ENCODE measurements at places on chromosomes 3 and 15.

DNA sequence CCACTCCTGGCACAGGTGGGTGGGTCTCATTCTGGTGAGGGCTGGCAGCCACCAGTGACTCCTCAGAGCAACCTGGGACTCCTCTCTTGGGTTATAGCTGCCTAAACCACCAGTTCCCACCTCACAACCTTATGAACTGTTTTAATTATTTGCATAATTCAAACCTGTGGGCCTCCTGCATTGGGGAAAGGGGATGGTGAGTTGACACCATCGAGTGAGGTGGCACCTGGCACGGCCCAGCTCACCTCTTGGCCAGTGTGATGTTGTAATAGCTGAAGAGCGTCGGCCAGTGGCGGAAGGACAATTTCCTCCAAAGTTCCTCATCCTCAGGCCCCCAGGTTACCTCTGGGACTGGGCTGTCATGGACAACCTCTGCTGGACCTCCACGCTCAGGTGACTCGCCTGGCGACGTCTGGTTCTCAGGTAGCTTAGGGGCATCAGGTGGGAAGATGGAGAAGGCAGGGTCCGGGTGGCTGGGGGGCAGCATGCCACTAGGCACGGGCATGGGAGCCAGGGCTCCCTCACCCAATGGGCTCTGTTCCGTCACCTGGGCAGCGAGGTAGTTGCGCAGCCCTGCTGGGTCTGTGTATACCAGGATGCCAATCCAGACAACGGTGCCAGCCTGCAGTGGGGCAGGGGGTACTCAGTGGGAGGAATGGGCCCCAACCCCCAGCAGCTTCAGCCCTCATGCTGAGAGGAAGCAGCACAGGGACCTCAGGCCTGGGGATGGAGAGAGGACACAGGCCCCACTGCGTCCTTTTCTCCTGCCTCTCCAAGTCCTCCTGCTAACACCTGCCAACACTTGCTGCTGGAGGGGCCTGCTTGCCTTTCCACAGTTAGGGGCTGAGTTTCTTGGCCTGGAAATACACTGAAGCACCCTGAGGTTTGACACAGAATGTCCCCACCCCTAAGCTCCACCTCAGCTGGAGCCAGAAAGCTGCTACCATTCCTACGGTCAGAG, 38.5 kb downstream of the PTPN23 start:
- DNase-seq = no peak

DNA sequence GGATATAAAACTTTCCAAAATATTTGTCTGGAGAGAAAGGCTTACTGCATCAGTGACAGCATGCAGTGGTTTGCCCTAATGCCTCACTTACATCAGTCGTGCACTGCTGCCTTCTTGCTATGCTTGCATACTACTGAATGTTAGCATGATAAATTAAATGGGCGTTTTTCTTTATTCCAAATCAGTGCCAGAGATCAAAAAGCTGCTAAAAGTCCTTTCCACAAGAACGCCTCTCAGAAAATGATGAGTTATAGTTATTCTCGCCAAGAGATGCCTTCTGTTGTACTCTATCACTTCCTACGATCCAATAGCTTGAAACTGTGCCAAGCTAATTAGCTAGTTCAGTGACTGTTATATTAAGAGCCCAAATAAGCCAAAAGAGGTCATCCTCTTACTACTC, 345.8 kb upstream of the ROBO2 start:
- DNase-seq = no peak

GRCh38 chr3:99541181-99541580, 97.2 kb upstream of the COL8A1 start:
- DNase-seq = no peak

- DNase-seq = no peak
These were observed 224.7 kb upstream of the TBC1D5 start for GRCh38 chr3:17967111-17967510.

DNA sequence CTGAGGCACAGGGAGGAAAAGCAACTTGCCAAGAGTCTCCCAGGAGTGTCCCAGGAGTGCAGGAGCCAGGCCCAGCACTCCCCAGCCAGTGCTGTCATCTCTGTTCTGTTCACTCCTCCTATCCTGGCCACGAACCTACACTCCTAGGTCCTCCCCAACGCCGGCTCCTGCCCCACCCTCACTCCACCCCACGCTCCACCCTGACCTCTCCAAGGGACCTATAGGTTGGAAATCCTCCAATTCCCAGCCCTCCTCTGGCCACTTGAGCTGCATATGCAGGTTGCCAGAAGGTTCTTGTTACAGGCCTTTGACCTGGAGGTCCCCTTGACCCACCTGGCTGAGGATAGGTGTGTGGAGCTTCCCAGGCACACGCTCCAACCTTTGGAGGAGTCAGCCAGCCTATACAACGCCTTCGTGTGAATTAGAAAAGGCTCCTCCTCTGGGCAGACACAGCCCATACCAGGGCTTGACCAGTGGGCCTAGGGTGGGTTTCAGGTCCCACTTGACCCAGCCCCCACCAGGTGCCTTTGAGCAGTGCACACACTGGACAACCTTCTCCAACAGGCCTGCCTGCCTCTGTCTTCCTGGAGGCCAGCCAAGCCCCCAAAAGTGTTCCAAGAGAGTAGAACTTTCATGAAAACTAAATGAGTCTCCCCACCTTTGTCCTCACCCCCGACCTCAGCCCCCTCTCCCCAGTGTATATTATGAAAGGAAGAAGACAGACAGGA, 167.2 kb upstream of the TLE3 start:
- no peak for DNase-seq

GRCh38 chr3:159583662-159584061, 405.0 kb upstream of the IL12A start:
- DNase-seq = no peak

DNA sequence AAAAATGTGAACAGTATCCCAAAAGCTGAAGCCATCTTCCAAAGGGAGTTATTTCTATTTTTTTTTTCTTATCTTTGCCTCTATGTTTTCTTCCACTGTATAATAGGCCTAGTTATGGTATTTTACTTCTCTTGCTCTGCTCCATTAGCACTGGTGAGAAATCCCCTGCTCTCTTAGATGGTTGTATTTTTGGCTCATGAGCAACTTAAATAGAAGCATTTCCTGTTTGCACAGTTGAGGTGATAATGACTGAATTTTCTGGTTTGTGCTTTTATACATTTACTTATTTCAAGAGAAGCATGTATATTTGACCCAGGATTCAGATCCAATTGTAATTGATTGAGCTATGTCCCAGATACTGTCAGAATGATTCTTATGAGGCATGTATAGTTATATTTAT, 61.6 kb upstream of the CD200R1L start:
- no peak for DNase-seq

DNA sequence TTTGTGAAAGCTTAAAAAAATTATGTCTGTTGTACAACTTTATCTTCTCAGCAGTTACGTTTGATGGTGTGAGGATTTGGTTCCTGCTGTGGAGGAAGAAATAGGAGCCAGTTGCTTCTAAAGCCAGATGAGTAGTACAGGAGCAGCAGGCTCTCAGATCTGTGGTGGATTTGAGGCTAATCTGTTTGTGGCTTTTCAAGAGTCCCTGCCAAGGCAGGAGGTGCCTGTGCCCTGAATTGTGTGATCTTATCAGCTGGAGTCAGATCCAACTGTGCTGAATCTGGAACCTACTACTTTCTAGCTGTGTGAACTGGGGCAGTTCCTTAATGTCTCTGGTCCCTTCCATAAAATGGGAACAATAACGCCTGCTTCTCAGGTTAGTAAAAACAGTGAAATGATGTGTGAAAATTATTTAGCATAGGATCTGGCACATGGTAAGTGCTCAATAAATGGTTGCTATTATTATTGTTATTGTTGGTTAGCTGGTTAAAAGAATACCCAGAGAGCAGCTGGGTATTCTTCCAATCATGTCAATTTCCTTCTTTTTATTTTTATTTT, 7.7 kb downstream of the CLDN11 start:
- no peak for DNase-seq

- DNase-seq = no peak
These were observed 117.8 kb upstream of the IGF1R start for GRCh38 chr15:98530570-98530969.

GRCh38 chr15:25739687-25740121, 123.4 kb downstream of the ATP10A start:
- no peak for DNase-seq

GRCh38 chr15:90442423-90442822, 54.4 kb downstream of the IQGAP1 start:
- DNase-seq = no peak

GRCh38 chr15:67157521-67158252, 92.3 kb downstream of the SMAD3 start:
- no peak for DNase-seq

DNA sequence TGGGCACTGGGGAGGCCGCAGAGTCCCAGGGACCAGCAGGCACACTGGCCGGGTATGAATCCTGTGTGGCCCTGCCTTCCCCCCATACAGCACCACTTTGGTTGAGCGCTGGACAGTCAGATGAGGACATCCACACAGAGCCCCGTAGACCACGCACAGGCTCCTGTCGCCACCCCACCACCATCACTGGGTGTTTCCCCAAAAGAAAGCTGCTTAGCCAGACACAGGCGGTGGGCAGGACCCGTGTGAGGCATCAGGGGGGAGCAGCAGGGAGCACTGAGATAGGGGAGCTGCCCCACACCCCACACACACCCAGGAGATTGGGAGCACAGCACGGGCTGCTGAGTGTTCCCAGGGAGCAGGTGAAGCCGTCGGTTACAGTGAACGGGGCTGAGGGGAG, 42.4 kb upstream of the SLC41A3 start:
- no peak for DNase-seq

DNA sequence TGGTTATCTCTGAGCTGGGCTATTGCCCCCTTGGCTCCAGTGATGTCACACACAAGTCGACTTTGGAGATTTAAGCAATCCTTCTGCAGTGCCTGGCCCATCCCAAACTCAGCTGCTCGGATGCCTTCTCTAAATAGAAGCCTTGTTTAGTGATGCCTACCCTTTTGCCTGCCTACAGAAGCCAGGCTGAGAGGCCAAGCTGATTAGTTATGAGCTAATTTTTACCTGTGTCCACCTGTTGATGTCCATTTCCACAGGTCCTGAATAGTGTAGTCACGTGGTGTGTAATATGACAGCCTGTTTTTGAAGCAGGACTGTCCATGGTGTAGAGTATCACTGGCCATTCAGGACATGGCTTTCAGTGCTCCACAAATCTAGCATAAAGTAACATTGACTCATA, 45.5 kb downstream of the SSUH2 start:
- DNase-seq = no peak

- no peak for DNase-seq
These were observed 241.4 kb upstream of the TBL1XR1 start for GRCh38 chr3:177438596-177439220.

DNA sequence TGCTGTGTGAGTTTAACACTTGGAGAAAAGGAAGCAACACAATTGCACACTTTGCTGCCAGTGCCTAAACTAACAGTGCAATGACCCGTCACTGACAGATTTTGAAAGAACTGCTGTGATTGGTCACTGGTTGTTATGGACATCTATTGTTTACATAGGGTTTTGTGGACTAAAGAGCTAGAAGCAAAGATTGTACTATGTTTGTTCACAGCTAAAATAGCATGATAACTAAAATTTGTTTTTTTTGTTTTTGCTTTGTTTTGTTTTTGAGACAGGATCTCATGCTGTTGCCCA, 112.4 kb upstream of the GOLGA8J start:
- DNase-seq = no peak

DNA sequence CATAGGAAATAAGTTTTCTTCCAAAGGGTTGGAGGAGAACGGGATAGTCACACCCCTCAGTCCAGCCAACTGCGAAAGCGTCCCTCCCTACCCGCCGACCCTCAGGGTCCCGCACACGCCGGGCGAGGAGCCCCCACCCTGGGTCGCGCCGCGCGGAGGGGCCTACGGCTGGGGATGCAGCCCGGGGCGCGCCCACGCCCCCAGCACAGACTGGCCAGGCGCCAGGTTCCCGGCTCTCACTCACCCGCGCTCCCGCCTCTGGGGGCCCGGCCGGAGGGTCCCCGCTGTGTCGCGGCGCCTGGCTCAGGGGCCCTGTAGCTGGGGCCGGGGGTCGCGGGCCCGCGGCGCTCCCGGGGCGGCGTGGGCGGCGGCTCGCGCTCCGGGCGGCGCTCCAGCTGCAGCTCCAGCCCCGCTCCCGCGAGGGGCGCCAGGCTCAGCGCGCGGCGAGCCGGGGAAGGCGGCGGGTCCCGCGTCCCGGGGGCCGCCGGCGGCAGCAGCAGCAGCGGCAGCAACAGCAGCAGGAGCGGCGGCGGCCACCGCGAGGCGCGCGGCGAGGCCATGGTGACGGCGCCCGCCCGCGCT, 375 bp downstream of the HEG1 start:
- no peak for DNase-seq

DNA sequence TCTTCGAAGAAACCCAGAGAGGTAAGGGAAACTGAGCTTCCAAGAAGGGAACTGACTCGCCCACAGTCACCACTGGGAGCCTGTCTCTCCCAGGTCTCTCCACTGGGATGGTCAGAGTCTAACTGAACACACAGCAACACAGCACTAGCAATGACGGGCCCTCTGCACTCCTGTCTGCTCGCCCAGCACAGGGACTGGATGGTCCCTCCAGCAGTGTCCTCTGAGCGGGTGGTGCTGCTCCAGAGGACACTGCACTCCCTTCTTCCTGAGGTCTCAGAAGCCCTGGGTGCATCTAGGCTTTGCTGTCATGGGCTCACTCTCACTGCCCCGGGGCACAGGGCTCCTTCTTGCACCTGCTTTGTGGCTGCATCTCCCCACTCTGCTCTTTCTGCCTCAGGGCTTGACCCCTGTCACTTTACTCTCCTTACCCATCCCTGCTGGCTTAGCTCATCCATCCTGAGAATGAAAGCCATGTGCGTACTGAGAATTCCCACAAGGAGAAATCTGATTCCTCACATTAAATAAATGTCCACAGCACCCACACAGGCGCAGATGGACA, 356.6 kb downstream of the GABRG3 start:
- DNase-seq = no peak

DNA sequence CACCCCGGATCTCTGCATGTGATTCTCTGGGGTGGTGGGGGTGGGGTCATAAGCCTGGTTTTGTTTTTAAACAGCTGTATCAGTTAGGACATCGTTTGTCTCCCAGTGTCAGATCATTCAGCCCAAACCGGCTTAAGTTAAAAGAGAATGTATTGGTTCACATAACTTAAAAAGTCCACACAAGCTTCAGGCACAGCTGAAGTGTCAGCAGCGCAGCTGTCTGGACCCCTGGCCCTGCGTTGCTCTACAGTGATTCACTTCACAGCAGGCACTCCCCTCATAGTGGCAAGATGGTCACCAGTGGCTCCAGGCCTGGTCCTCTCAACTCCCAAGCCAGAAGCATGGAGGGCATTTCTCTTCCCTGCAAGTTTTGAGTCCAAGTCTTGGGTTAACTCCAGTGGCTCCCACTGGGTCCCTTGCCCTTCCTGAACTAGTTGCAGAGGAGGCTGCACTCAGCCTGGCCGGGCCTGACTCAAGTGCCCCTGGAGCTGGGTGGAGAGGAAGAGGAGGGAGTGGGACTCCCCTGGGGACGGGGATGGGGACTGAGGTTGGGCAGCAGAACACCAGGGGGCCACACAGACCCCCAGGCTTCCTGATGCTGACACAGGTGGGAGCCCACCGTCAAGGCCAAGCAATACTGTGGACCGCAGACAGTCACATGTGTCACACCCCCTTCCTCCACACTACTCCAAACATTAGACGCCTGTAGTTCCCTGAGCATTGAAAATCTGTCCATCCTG, 28.9 kb upstream of the GP9 start:
- no peak for DNase-seq

Measured in epithelial cell of prostate (primary cell).